Cardiac fibroblast (primary cell): ENCODE measurements at places on chromosomes 16 and 17.

GRCh38 chr16:81730090-81731051, 48.7 kb upstream of the PLCG2 start:
- DNase-seq, result peak; percentile 86

DNA sequence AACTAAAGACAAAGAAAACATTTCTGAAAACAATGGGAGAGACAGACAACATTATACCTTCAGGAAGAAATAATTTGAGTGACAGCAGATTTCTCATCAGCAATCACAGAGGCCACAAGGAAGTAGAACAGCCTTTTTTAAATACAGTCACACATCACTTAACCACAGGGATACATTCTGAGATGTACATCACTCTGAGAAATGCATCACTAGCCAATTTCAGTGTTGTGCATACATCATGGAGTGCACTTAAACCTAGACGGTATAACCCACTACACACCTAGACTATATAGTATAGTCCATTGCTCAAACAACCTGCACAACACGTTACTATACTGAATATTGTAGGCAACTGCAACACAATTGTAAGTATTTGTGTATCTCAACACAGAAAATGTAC, 24.9 kb upstream of the ALOX12 start:
- DNase-seq, result no peak

- DNase-seq, result peak; percentile 83
Measured at GRCh38 chr16:55703003-55704001, 47.5 kb downstream of the SLC6A2 start.

- peak; percentile 70 for DNase-seq
Measured at GRCh38 chr17:77433385-77434135, 292.8 kb downstream of the SEC14L1 start.

DNA sequence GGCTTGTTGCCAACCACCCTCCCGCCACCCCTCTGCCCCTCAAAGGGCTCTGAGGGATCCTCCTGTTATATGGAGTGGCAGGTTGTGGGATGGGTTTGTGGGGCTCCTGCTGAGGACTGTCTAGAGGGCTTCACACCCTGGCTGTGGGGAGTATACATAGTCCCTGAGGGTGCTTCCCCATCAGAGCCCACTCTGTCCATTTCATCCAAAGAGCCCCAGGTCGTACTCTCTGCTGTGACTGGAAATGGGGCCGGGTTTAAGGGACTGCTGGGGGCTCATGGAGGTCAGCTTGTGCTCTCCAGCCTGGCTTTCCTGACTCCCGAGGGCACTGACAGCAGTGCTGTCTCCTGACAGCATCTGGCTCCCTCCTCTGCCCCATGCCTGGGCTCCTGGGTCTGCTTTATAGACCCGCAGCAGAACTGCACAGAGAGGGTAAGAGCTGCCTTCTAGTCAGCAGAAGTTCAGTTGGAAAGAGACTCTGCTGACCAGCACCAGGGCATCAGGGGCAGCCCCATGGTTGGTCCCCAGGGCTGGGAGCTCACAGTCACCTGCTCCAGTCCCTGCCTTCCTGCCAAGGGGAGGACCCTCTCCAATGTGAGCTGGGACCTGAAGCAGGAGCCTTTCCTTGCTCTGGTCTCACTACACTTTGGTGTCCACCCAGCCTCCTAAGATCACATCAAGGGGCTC, 17.8 kb upstream of the TNS4 start:
- DNase-seq, result no peak

- DNase-seq, result no peak
Measured at GRCh38 chr17:39663340-39663687, 1.8 kb upstream of the TCAP start.

- peak; percentile 21 for DNase-seq
Measured at GRCh38 chr16:88298833-88299745, 83.7 kb upstream of the ZNF469 start.

DNA sequence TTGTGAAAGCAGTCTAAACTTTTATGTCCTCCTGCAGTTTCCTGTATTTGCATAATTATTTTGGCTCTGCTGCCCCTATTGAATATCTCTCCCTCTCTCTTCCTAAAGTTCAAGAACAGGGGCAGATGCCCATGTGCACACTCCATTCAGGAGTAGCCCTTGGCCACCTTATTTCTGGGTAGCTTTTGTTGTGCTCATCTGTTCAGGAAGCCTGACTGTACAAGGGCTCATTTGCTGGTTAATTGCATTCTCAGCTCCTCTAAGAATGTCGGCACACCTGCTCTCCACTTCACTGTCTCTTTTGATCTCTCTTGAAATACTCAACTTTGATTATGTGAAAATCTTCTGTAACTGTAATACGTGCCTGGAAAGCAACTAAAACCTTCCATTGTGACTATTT, 1378.8 kb upstream of the CDH8 start:
- no peak for DNase-seq

DNA sequence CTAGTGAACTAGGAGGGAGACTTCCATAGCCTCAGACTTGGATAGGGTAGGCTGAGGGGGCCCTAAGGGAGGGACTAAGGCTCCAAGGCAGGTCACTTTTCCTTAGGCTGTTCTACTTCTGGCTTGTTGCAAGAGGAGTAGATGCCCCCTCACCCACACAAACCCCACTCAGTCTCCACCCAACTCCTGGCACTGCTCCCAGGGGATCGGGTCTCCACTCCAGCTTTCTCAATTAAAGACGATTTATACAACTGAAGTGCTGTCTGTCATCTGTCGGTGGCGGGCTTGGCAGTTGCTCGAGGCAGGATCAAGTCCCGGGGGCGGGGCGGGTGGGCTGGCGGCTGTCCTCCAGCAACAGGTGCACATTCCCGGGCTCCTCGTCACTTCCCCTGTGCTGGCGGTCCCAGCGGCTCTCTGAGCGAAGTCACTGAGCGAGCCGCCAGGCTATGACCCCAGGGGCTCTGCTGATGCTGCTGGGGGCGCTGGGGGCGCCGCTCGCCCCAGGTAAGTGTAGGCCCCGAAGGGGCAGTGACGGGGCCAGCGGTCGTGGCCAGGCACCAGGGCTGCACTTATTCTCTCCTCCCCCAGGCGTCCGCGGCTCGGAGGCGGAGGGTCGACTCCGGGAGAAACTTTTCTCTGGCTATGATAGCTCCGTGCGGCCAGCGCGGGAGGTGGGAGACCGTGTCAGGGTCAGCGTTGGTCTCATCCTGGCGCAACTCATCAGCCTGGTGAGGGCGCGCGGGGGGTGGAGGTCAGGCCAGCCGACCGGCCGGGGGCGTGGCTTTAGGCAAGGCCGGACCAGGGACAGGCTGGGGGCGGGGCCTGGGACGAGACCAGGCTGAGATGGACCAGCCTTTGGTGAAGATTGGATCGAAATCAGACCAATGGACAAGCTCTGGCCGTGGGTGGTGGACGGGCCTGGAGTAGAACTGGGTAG, at the start of gene CHRNB1:
TSS of gene CHRNB1 (plus strand) at position 380 of the 937 bp plus-strand sequence. CDS start at position 447, 67 bp downstream.
- DNase-seq, result peak; percentile 45

GRCh38 chr16:48862087-48862532, 252.1 kb upstream of the N4BP1 start:
- no peak for DNase-seq

DNA sequence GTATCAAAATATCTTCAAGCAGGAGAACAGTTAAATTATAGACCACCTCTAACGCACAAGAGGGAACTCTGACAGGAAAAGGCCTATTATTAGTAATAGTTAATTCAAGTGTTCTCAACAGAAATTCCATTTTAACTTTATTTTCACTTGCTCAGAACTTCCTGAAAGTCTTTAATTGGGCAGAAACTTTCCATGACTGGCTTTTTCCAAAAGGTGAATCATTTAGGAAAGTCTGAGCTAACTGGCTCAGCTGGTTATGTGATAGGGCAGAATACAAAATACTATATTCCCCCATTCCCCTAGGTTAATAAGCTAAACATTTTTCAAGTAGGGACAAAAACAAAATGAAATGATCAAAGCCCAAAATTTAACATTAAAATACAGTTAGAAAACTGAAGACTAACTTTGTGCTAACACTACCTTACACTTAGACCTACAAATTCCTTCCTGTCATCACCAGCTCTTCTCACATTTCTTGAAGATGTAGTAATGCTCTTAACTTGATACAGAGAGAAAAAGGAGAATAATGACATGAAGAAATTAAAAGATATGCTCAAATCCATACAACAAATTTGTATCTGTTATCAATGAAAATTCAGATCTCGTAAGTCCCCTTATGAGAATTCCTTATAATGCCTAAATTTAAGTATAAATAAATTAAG, 31.0 kb downstream of the CFDP1 start:
- DNase-seq, result peak; percentile 59

DNA sequence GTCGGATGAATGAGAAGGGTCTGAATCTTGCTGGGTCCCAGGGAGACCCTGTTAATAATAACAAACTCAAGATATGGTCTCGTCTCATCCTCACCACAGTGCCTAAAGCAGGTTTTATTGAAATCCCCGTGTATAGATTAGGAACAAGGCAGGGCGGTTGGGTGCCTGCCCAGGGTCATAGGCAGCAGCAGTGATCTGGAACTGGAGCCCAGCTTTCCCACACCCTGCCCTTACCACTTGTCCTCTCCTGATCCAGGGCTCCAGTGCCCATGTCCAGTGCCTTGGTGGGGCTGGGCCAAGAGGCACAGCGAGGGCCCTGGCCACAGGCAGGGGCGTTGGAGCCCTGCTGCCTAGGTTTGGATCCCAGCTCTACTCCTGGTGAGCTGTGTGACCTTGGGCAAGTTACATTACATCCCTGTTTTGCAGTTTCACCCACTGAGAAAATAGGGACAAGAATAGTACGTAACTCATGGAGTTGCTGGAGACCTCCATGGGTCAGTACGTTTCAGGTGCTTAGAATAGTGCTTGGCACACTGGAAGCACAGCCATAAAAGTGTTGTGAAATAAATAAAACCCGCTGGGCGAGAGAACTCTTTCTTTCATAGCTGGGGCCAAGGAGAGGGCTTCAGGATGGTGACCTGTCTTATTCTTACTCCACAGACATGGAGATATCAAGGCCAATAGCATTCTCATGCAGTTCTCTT, 13.9 kb downstream of the SOCS3 start:
- DNase-seq, result no peak

DNA sequence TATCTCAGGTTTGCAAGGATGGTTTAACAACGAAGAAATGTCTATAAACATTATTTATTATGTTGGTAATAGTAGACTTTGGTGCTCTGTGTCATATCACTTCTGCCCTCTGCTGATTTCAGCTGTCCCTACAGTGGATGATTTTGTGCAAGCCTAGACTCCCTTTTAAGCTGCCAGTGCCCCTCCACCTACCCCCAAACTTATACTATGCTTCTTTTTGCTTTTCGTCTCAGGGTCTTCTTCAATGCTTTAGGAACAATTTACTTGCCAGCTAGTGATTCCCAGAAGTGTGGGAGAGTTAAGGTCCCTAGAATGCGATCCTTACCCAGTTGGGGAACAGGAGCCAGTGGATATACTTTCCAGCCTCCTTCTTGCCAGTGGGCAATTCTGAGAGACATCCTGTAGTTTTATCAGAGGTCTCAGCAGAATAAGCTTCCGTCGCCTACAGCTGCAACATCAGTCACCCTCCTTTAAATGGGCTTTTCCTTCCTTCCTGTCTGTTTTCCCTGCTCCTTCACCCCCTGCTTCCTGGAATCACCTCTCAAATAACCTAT, 4.1 kb downstream of the ICAM2 start:
- DNase-seq, result no peak

DNA sequence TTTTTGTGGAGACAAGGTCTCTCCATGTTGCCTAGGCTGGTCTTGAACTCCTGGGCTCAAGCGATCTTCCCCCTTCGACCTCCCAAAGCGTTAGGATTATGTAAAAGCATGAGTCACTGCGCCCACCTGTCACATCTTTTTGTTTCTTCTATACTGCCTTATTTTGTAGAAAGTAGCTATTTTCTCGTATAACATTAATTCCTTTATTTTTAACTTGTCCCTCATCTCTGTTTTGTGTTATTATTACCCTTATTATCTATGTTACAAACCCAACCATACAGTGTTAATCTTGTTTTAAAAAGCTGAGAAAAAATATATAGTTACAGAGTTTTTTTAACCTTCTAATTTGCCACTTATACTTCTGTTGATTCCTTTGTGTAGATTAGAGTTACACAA, 1.4 kb upstream of the TXNDC11 start:
- no peak for DNase-seq
